Activated CD8-positive, alpha-beta memory T cell treated with anti-CD3 and anti-CD28 coated beads, Interleukin-2, amount 50 U/mL, for 4 hours (primary cell): ENCODE measurements at places on chromosomes 11 and 22.
A peak's percentile ranks its signal among the peaks of the same experiment; 100 is the strongest.

DNA sequence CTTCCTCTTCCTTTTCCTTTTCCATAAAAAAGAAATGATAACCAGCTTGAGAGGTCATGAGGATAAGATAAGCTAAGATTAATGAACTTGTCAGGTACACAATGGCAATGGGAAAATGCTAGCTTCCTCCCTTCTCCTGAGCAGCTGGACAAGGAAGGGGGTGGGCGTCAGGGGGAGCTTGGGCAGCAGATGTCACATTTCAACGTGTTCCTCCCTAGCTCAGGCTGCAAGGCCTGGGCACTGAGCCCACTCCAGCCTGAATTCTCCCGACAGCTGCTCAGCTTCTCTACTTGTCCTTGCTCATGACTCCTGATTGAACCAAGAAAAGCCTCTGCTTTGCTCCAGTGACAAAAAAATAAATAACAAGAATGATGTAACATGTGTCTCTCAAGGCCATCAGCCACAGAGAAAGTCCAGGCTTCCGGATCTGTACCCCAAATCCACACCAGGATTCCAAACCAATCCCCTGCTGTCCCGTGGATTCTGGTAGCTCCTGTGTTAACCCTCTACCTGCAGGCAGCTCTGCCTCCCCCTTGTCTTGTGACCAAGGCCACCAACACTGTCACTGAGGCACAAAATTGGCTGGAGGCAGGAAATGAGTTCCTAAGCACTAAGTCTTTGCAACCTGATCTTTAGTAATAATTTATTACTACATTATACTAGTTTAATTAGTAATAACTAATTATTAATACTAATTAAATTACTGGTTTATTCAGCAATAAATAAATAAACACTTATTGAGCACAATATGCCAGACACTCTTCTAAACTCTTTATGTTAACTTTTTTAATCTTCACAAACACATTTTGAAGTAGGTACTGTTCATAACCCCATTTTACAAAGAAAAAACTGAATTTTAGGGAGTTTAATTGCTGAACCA is 146.5 kb downstream of the CCDC34 start:
- no peak for DNase-seq

- peak; percentile 39 for DNase-seq
These were observed 85.5 kb downstream of the ENTHD1 start for GRCh38 chr22:39808081-39808480.

DNA sequence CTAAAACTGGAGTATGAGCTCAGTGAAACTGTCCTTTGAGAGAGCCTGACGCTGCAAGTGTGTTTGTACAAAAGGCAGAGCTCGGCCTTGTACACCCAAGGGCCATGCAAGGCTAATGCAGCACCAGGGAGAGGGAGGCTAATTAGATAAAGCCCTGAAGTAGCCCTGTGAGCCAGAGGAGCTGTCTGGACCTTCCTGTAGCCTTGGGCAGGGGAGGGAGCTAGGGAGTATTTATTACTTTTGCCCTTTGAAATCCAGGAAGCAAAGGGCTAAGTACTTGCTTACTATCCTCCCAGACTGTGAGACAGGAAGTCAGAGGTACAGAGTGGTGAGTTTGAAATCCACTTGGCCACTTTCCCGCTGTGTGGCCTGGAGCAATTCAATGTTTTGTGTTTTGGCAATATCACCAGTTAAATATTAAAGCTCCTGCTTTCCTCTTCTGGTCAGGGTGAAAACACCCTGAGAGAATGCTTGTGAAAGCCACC is 10.2 kb upstream of the LDHA start:
- no peak for DNase-seq

- DNase-seq: peak; percentile 77
These were observed 33.0 kb downstream of the YWHAH start for GRCh38 chr22:31977141-31977841.

- no peak for DNase-seq
These were observed 271.7 kb downstream of the BUD13 start for GRCh38 chr11:116500947-116501602.

GRCh38 chr22:47174096-47174495 is 411.6 kb downstream of the TBC1D22A start:
- DNase-seq: peak; percentile 10

GRCh38 chr11:120235024-120235628 is 4.8 kb upstream of the POU2F3 start:
- peak; percentile 56 for DNase-seq

DNA sequence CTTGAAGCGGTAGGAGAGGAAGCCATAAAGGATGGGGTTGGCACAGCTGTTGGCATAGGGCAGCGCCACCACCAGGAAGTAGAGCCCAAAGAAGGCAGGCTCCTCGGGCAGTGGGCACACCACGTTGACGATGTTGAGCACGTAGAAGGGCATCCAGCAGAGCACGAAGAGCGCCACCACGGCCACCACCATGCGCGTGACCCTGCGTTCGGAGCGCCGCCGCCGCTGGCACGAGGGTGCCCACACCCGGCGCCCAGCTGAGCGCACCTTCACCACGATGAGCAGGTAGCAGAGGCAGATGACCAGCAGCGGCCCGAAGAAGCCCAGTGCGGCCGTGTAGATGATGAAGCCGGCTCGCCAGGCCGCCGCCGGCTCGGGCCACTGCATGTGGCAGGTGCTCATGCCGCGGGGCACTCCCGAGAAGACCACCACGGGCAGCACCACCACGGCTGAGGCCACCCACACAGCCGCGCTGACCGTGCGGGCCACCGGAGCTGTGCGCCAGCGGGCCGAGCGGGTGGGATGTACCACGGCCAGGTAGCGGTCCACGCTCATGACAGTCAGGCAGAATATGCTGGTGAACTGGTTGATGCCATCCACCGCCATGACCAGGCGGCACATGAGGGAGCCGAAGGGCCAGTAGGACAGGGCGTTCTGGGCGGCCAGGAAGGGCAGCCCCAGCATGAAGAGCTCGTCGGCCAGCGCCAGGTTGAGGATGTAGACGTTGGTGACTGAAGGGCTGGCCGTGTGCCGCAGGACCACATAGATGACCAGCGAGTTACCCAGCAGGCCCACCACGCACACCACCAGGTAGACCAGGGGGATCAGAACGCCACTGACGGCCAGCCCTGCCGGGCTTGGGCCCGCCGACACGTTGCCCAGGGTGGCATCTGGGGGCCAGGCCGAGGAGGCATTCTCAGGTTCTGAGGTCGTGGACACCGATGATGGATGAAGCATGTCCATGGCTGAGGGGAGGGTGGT is 5.1 kb downstream of the SSTR3 start:
- DNase-seq: peak; percentile 14
